ENCODE measurements at places on chromosomes 3 and 15.

DNA sequence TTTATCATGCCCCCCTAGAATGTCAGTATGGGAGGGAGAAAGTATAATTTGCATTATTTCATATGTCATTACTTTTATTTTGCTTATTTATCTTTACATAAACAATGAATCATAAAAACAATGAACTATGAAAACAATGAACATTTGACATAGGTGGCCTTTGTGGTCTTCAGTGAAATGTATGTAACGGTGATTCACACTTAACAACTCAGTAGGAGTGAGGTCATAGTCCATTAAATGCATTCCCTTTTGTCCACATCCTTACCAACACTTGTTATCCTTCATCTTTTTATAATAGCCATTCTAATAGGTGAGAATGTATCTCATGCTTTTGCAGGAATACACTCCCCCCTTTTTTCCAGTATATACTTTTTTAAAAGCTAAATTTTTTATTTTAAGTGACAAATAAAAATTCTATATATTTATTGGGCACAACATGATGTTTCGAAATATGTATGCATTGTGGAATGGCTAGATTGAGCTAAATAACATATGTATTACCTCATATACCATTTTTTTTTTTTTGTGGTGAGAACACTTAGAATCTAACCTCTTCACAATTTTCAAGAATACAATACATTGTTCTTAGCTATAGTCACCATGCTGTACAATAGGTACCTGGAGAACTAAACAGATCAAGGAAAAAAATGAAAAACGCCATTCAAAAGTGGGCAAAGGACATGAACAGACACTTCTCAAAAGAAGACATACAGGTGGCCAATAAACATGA, 189.5 kb downstream of the WDR72 start:
- DNase-seq, result no peak

GRCh38 chr15:77634266-77634962, 1.7 kb upstream of the LINGO1 start:
- DNase-seq, result peak; percentile 38

- no peak for DNase-seq
Observed at GRCh38 chr15:100318880-100319279, 22.9 kb downstream of the ADAMTS17 start.

DNA sequence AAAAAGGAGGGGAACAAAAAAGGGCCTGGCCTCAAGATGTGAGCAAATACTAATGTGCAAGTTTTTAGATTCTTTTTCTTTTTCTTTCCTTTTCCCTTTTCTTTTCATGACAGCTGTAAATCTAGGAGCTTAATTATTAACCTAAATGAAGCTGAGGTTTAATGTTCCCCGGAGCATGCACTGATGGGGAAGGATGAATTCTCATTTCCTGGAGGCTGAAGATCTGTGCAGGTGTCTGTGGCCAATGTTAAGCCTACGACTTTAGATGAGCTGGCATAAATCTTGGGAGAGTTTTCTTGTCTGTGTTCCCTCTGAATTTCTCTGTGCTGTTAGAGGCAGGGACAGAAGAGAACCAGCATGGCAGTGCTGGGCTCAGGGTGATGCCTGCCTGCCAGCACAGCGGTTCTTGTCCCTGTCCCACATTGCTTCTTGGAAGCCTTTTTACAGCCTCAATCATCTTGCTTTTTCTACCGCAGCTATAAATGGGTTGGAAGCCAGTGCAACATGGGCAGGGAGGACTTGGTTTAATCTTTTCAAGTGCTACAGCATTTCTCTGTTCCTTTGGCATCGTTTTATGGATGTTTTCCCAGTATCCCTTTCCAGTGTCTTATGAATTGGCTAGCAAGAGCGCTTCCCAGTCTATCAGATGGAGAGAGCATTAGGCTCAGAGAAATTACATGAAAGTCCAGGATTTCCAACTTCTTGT, 119.1 kb downstream of the ATG7 start:
- no peak for DNase-seq

DNA sequence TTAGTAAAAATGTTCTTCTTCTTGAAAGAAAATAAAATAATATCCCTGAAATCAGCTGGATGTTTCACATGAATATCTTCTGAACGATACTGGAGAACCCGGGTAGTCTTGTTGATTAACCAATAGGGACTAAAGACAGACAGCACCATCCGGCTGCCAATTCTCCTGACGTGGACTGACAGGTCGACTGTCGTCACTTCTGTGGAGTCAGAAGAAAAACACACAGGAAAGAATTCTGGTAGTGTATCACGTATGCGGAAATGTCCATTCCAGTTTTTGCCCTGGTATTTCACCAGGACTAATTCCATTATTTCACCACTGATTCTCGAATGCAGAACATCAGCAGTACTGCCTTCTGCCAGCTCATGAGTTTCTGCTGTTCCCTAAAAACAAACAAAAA, 144.6 kb downstream of the VPS13C start:
- no peak for DNase-seq

DNA sequence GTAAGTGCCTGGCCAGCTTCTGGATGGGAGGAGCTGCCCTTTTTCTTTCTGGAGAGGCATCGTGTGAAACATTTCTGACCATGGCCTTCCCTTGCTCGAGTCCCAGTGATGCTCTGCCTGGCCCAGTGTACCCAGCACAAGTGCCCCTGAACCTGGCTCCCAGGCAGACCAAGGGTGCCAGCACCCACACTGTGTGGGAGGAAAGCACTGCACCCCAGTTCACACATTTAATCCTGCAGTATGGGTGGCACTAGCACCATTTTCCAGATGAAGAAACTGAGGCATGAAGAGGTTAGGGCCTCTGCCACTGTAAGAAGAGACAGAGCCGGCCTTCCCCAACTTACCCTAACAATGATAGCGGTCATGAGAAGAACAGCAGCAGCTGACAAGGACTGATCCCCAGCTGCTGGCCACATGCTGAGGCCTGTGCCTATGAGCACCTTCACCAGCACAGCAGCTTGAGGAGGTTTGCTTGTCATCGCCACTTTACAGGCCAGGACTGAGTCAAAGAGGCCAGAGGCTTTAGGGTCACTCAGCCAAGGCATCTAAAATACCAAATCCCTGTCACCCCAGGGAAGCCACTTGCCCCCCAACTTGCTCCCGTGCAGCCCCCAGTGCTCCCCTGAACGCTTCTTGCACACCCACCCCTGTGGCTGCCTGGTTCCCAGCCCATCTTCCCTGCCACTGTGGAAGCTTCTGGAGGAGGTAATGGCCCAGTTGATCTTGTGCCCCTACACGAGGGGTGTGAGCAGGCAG, 15.0 kb downstream of the PRR23E start:
- DNase-seq, result no peak

DNA sequence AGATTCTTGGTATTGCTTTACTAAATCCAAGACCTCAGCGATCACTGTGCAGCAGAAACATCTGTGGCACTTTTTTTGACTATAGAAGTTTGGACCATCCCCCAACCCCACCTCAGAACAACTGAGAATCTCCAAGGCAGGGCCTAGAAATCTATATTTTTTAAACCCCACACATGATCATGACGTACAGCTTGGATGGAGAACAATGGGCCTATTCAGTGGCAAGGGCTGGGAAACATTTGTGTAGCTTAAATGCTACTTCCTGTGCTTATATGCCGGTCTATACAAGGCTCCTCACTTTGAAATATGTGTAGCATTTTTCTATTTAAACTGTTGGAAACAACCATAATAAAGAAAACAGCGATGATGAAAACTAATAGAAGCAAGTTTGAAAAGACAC, 55.1 kb upstream of the SPRED1 start:
- DNase-seq, result no peak

DNA sequence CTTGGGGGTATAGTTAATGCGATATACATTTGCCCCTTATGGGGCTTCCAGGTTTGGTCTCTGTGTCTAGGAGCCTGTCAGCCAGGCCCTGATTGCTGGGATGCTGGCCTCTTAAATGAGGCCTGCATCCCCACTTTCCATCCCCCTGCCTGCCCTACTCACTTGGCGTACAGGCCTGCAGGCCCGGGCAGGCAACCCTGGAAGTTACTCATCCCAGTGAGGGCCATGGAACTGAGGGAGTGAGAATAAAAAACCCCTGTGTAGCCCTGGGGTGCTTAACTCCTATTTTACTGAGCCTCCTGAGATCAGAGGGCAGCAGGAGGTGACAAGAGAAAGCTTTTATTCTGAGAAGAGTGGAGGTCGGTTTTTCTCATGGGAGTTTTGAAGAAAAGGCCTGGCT, 2.0 kb downstream of the DISP2 start:
- DNase-seq, result no peak

DNA sequence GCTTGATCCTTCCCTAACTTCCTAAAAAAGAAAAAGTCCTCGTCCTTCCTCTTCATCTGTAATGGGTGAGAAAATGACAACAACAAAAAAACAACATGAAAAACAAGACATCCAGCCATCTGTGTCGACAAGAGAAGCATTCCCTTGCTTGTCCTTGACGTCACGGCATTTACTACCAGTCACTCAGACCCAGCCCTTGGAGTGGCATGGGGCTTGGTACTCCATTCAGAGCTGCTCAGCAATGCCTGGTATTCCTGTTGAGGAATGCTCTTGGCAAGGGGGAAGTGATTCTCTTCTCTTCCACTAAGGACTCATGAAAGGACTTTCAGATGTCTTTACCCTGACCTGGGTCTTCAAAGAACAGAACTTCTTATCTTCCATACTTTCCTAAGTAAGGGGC, 339.7 kb upstream of the RASGRP1 start:
- no peak for DNase-seq

- peak; percentile 21 for DNase-seq
Observed at GRCh38 chr15:26889298-26889898, 22.5 kb downstream of the GABRA5 start.

DNA sequence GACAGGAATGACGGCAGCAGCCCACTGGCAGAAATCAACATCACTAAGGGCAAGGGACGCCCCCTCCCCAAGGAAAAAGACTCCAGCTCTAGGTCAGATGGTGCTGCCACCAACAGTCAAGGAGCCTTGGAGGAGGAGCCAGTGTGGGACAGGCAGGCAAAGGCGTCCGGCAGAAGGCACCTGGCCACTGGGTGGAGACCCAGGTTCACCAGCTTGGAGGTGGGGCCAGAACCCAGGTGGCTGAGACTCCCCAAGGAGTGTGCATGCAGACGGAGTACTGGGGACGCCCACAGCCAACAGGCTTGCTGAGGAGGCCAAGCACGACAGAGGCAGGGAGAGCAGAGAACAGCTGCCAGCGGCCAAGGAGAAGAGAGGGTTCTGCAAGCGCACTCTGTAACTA, 35.2 kb downstream of the PTPN23 start:
- DNase-seq, result no peak

DNA sequence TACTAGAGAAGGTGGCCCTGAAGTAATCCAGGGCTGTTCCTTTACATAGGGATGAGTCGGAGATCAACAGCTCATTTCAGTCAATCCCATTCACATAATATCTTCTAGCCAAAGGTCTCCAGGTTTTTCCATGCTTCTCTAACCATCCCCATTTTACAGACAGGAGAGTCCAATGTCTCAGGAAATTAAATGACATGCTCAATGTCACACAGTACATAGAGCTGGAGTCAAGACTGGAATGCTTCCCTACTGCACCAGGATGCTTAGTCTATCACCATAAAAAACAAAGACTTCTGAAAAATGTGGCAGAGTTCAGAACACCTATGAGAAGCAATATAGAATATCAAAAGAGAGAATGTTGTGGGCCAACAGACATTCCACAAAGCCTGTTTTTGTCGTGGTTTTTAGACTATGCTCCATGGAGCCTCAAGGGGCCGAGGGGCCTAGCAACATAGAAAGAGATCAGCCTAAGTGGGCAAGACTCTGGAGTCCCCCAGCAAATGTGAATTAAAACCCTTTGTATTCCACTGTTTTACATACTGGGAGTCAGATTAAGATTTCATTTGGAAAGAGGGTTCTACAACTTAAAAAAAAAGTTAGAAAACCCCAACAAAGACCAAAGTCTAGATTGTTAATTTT, 122.0 kb downstream of the THRB start:
- DNase-seq, result no peak

DNA sequence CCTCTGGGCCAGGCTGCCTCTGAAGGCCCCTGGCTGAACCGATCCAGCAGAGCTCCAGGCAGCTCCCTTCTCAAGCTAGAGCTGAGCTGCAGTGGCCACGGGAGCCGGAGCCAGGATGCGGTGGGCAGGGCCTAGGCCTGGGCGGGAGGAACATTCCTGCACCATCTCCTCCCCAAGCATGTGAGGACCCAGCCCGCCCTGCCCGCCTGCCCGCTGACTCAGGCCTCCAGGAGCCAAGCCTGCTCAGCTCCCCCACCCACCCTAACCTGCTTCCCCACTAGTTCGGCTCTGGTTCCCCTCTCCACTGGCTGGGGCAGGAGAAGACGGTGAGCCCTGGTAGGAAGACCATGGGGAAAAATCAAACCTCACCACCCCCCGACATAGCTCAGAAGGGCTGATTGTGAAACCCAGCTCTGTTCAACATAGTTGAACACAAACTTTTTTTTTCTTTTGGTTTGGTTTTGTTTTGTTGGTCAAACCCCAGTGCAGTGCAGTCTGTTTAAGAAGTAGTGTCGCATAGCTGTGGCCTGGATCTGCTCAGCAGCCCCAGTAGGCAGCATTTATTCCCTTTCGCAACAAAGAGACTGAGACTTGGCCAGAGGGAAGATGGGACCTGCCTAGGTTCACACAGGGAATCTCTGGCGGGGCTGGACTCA, 13.5 kb downstream of the SNX33 start:
- DNase-seq, result no peak

GRCh38 chr15:63369781-63370180, 11.9 kb downstream of the CA12 start:
- DNase-seq, result no peak

- no peak for DNase-seq
Observed at GRCh38 chr3:147649475-147649874, 240.3 kb downstream of the ZIC1 start.

GRCh38 chr3:125057186-125057850, 1.5 kb upstream of the HEG1 start:
- DNase-seq, result no peak

GRCh38 chr3:111748132-111748531, 110.9 kb upstream of the PHLDB2 start:
- DNase-seq, result no peak

DNA sequence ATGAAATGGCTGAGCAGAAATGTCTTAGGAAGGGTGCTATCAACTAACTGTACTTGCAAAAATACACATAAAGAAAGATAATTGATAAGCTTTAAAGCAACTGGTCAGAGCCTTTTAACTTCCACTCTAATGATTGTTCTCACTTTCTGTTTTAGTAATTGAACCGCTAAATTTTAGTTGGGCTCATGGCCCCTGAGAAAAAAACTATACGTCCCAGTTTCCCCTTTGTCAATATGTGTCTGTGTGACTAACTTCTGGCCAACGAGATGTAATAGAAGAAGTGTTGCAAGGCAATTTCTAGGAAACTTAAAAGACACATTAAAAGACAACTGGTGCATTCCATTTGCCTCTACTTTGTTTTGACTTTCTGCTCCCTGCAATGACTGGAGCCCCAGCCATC, 223.9 kb downstream of the NR1D2 start:
- DNase-seq, result no peak

All from activated T-cell treated with anti-CD3 and anti-CD28 coated beads for 24 hours (primary cell).